ENCODE measurements at places on chromosomes 5 and 9.

- no peak for DNase-seq
Observed at GRCh38 chr5:53167836-53168235, 58.3 kb upstream of the MOCS2 start.

- peak; percentile 25 for DNase-seq
Observed at GRCh38 chr9:14652729-14653377, 40.4 kb downstream of the ZDHHC21 start.

- no peak for DNase-seq
Observed at GRCh38 chr9:111000202-111000601, 38.1 kb downstream of the LPAR1 start.

DNA sequence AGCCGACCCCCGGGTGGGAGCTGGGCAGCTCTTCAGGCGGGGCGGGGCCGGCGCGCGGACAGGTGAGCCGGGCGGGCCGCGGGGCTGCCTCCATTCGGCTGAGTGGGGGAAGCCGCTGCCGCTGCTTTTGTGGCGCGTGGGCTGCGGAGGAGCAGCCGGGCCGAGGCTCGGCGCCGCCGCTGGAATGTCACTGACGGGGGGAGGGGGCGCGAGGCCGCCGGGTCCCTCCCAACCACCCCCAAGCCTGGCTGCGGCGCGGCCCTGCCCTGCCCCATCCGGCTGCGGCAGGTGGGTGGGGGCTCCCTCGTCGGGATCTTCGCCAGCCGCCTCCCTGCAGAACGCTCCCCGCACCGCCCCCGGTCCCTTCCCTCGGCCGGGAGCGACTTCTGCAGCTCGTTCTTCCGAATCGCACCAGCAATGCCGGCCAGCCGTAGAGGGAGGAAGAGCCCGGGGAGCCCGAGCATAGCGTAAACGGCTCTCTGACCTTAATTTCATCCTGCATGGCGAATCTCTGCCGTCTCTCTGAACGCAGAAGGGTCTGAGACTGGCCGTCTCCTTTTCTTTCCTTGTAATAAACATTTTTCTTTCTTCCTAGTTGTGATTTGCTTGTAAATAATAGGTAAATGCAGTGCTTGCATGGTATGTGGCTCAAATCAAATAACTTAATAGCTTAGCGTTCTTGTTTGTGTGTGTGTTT lies 505 bp downstream of the SPTAN1 start:
- no peak for DNase-seq

- DNase-seq: no peak
Observed at GRCh38 chr5:57517250-57517649, 34.6 kb upstream of the ACTBL2 start.

DNA sequence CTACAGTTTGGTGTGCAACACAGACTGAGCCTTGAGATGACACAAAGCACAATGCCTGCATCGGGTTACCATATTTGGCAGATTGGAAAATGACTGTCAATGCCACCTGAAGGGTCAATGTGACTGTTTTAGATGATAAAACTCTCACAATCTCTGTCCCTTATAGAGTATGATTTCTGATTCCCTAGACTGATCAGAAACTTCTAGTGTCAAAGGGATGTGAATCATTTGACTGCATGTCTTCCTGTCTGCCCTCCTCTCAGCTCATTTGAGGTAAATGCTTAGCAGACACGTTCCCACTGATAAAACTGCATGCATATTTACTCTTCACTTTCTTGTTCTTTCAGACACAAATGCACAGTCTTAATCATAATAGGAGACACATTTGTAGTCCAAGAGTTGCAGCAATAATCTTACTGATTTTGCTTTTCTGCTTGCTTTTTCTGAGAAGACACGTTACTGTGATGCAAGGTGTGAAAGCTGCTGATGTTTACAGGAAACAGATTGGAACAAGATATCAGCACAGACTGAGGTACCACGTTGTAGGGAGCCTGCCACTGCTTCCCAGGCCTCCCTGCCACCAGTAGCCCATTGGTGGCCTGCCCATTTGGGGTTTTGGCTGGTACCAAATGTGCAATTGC lies 77.8 kb downstream of the GCNT4 start:
- DNase-seq: no peak

DNA sequence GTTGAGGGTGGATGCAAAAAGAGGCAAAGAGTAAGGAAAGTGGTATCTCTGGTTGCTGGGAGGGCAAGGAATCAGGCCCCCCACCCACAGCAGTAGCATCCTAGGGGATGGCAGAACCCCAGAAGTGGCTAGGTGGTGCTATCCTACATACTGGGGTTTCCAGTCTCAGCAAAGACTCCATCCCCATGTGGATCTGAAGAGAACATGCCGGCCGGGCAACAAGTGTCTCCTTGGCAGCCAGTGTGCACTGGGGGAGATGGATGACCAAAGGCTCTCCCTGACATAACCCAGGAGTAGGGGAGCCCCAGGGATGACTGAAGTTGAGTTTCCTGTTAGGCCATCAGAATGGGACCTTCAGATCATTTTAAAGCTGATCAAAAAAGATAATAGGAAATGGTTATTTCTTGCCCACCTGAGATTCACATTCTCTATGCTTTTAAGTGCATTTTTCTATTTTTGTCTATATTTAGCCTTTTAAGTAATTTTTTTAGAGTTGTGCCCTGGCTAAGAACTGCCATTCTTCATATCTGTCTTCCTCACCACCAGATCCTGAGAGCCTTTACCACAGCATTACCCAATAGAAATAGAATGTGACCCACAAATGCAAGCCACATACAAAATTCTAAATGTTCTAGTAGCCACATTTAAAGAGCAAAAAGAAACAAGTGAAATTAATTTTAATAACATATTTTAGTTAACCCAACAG lies 78.7 kb upstream of the SMIM23 start:
- DNase-seq: no peak
